ENCODE measurements at places on chromosomes 6 and 20.
A peak's percentile ranks its signal among the peaks of the same experiment; 100 is the strongest.

DNA sequence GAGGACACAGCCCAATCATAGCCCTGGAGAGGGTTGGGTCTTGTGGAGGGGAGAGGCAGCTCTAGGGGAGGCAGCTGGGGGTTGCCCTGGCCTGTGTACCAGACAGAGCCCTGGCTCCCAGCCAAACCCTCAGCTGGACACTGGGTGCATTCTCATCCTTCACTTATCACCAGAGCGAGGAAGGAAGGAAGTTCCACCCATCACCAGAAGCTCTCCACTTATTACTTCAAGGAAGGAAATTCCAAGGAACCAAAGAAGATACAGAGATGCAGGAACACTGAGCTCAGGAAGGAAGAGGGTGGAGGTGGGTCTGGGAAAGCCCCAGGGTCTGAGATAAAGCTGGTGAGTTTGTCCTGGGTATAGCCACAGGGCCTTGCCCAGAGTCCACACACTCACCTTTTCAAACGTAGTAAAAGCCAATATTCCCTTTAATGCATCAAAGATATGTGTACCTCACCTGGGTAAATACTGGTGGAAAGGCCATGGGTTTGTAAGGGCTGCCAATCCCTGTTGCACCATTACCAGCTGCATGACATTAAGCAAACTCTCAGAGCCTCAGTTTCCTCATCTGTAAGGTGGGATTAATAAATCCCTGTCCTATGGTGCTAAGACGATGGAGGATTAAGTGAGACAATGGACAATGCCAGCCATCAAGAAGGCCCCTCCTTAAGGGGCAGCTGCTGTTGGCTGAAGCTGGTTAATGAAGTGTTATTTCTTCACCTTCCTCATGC is 109.7 kb upstream of the NAA20 start:
- DNase-seq = no peak

- DNase-seq = no peak
Observed at GRCh38 chr20:5719861-5720403, 30.3 kb upstream of the SHLD1 start.

DNA sequence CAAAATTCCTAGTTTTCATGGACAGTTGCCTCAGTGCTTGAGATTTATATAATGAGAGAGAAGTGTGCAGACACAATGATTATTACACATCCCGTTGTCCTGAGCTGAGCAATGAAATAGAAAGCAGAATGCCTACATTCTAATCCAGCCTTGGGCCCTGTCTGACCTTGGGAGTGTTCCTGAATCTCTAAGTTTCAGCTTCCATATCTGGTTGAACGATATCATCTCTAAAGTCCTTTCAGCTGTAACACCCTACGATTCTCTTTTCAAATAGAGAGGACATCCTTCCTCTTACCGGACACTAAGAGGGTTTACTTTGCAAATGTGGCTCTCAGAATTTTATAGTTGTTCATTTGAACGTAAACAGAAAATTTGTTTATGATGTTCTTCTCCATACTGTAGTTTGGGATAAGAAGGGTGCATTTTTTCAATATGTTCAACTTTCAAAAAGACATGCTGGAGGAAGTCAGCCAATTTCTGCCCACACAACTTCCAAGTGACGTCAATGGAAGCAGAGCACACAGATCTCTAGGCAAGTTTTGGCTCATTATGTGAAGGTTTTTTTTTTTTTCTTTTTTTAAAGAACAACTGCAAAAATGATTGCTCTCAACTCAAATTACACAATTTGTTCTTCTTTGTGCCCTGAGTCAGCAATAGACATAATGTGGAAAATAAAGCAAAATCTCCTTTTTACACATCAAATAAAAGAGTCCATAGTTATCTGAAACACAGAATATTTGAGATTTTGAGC is 50.4 kb downstream of the PDE7B start:
- peak; percentile 28 for DNase-seq

DNA sequence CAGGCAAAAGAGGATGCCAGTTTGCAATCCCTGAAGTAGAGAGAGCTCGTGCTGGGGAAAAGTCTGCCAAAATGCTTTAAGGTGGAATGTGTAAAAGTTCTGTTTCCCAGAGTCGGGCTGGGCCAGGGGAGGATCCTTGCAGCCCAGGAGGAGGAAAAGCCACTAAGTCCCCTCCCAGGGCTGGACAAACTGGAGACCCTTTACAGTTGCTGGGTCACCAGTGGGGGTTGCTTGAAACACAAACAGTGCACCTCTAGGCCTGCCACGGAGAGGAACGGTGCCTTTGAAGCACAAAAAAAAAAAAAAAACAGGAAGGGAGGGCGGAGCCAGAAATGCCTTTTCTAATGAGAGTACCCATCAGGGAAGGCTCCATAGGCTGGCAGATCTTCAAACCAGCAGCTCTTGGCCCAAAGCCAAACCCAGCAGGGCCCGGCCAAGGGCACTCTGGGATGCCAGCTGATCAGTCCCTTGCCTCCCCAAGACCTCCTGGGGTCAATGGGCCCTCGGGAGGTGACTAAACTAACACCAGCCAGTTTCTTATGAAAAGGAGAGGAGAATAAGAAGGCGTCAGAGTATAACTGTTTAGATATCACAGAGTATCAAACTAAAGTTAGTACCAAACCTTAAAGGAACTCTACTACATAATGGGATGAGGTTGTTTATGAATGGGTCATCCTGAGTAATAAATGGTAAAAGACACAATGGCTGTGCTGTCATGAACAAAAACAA is 23.7 kb downstream of the HLA-A start:
- peak; percentile 71 for DNase-seq

DNA sequence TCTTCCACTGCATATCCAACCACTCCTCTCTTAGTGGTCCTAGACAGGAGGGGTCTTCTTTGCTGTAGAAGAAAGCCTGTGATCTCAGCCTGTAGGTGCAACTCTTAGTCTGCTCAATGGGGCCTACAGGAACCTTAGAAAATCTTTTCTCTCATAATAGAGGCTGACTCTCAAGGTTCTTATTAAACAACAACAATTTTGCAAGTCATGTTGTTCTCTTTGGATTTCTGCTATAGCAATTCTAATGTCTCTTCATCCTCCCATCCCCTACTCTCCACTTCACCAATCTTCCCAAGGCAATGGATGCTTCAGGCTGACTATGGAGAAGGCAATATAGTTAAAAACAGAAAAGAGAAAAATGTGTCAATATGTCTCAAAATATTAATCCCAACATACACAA is 40.8 kb upstream of the SPTLC3 start:
- no peak for DNase-seq

GRCh38 chr20:63682384-63683139 is 13.9 kb upstream of the TNFRSF6B start:
- no peak for DNase-seq

DNA sequence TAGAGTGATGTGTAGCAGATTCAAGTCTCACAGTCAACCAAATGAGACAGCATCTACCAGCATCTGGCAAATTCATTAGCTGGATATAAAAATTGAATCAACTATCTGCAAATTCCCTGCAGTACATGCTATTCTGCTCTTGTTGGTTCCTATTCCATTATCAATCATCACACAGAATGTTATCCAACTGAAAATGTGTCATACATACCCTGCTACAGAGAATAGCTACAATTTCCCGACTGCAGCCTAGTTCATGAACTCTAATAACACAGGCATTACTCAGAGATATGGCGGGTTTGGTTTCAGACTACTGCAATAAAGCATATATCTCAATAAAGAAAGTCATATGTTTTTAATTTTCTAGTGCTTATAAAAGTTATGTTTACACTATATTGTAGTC is 78.4 kb downstream of the AHI1 start:
- DNase-seq = no peak

- DNase-seq = no peak
Observed at GRCh38 chr20:59004493-59004762, 2.6 kb downstream of the CTSZ start.

DNA sequence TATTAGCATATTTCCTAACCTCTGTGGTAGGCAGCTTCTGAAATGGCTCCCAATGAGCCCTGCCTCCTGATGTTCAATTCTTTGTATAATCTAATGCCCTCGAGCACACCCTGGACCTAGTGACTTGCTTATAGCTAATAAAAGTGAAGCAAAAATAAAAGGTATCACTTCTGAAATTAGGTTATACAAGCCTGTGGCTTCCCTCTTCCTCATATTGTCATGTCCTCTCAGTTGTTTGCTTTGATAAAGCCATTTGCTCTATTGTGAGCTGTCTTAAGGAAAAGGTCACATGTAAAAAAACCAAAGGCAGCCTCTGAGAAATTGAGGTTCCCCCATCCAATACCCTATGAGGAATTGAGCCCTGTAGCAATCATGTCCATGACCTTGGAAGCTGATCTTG is 442.1 kb upstream of the ADGRB3 start:
- no peak for DNase-seq

DNA sequence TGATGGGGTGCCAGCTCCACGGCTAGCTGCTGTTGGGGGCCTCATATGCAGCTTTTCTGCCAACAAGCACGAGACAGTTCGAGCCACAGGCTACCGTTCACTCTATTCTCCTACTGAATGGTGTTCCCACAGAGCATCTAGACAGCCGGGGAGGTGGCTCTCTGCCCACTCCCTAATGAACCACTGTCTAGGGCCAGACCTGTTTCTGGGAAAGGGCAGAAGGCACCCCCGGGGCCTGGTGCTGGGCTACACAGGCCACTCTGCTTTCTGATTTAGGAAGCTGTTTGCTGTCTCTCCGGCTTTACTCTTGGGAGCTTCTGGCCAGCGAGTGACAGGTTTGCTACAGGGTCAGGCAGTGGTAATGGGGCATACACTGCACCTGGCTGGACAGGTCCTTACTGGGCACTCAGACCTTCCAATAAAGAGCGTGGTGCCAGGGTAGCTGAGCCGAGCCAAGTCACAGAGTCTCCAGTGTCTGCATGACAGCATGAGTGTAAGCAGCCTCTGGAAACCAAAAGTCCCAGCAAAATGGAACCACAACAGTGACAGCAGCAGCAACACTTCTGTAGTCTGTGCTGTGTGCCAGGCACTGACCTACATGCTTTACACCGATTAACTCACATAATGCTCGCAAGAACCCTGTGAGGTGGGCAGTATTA is 8.4 kb downstream of the CCDC167 start:
- no peak for DNase-seq

GRCh38 chr6:155213611-155214372 is 50.0 kb upstream of the CLDN20 start:
- no peak for DNase-seq

DNA sequence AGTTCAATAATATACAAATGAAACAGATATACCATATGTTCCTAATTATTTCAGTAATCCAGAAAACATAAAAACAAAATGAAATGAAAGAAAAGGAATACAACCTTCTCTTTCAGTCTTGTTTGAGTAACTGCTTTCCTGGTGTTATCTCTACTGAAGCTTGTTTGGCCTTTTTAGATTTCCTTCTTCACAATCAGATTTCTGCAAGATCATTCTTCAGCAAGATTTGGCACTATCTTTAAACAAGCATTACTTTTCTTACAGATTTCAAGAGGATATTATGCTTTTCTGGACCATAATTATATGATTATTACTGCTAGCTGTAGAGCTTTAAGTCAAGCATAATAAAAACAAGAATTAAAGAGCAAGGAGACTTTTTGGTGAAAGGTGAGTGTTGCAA is 120.2 kb downstream of the MYB start:
- DNase-seq = no peak

DNA sequence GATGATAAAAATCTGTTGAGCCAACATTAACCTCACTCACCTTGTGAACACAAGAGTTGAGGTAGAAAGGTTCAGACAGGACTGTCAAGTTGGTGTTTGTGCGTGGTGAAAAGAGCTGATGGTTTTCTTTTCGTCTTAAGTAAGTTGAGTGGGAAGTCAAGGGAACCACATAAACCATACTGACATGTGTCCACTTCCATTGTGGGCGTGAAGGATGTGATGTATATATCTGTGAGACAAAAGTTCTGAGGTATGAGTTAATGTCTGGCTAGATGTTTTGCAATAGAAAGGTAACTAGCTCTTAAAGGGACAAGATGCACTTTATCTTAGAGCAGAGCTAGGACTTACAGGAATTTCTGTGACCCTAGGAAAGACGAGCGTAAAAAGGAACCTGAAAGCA is 1272.1 kb upstream of the ADGRB3 start:
- DNase-seq = no peak

DNA sequence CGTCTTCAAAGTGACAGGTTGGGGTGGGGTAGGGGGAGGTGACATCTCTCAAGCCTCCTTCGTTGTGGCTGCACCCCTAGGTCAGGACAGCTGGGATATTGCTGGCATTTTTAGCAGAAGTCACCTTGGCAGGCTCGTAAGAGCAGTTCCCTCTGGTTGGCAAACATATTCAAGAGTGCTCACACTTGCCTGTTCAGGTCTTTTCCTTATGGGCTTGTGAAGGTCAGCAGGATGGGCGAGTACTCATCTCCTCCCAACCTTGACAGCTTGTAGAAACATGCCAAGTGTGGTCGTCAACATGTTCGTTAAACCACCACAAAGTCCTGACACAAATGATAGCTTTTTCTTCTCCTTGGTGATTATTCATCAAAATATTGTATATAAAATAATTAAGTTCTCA is 113.6 kb downstream of the HDGFL1 start:
- DNase-seq = no peak

DNA sequence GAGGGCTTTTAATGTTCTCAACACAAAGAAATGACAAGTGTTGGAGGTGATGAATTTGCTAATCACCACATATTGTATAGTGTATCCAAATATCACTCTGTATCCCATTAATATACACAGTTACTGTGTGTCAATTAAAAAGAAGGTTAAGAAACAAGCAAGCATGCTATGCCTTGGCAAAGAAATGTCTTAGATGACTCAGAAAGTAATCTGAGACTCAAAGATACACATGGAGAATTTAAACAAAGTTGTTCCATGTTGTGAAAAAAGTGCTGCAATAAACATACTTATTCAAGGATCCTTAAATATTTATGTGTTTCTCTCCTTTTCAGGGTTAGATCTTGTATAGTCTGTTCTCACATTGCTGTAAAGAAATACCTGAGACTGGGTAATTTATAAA is 300.9 kb downstream of the DHX35 start:
- DNase-seq = no peak

DNA sequence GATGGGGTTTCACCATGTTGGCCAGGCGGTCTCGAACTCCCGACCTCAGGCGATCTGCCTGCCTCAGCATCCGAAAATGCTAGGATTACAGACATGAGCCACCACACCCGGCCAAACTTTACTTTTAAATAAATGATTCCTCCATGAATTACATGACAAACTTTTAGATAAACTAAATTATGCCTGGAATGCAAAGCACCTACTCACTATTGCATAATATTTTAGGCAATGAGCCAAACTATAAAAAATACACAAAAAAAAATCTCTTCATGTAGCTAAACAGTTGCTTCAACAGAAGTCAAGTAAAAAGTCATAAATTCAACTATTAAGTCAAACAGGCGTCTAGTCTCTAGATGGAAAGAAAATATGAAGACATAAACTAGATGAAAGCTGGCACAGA is 56.5 kb downstream of the PTPRK start:
- no peak for DNase-seq

GRCh38 chr20:62219992-62220665 is at the start of gene HRH3:
HRH3 (minus strand) TSS chr20:62220278; CDS start chr20:62219970, 308 bp downstream.
- peak; percentile 31 for DNase-seq

GRCh38 chr6:115932481-115932880 is 128.2 kb downstream of the FRK start:
- no peak for DNase-seq

All from CD8-positive, alpha-beta T cell (primary cell).